ENCODE measurements at places on chromosomes 13 and 19.

GRCh38 chr13:61672756-61673155, 257.1 kb upstream of the PCDH20 start:
- no peak for DNase-seq

DNA sequence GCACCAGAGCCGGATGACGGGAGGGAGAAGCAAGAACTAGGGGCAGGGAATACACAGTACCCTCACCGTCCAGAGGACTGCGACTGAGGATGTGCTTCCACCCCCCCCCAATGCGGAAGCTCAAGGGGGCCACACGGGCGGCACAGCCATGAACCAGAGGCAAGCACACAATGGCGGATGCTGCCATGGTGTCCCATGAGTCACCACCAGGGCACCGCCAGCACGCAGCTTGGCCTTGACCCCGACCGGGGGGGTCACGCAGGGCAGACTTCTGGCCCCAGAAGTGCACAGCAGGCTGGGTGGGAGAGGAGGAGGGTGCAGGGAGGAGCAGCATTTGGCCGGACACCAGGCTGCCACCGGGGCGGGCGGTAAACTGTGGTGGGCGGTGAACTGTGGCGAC, 83.5 kb upstream of the ZNF254 start:
- no peak for DNase-seq

- no peak for DNase-seq
Observed at GRCh38 chr13:113049981-113050380, 55.6 kb upstream of the F7 start.

DNA sequence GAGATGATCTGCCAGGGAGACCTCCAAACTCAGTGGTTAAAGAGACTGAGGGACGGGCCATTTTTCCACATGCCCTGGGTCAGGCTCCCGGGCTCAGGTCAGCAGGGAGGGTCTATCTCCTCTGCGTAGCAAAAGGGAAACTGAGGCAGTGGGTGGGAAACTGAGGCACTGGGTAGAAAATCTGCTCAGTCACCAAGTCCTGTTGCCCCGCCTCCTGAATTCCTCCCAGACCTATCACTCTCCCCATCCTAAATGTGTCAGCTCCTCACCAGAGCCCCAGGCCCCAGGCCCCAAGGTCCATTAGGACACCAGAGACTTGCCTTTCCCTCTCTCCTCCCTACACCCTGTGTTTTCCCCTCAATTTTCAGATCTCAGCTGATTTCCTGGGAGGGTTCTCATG, 2.4 kb downstream of the CD320 start:
- DNase-seq = no peak

- DNase-seq = no peak
Observed at GRCh38 chr13:42747399-42747873, 33.9 kb upstream of the FAM216B start.

- no peak for DNase-seq
Observed at GRCh38 chr13:99276706-99277105, 18.5 kb upstream of the GPR18 start.

GRCh38 chr19:6066661-6067646, 43.3 kb downstream of the RFX2 start:
- no peak for DNase-seq
